ENCODE measurements at places on chromosomes 5 and 9.

GRCh38 chr5:123545506-123545905 lies 33.5 kb downstream of the CSNK1G3 start:
- H3K4me1 ChIP-seq = peaks cover 28% of the 10 kb centered on the region
- DNase-seq = peak; percentile 8
- H3K36me3 ChIP-seq = no peaks in the 10 kb centered on the region
- H3K27me3 ChIP-seq = peaks cover 2% of the 10 kb centered on the region
- H3K4me3 ChIP-seq = no peak overlapping the region

GRCh38 chr5:114238771-114239313 lies 123.0 kb upstream of the KCNN2 start:
- peak overlapping the region; percentile 88 for H3K27ac ChIP-seq
- peaks cover 42% of the 10 kb centered on the region for H3K36me3 ChIP-seq
- H3K4me1 ChIP-seq = peaks cover 81% of the 10 kb centered on the region
- H3K27me3 ChIP-seq = no peaks in the 10 kb centered on the region
- peak overlapping the region; percentile 82 for H3K4me3 ChIP-seq

DNA sequence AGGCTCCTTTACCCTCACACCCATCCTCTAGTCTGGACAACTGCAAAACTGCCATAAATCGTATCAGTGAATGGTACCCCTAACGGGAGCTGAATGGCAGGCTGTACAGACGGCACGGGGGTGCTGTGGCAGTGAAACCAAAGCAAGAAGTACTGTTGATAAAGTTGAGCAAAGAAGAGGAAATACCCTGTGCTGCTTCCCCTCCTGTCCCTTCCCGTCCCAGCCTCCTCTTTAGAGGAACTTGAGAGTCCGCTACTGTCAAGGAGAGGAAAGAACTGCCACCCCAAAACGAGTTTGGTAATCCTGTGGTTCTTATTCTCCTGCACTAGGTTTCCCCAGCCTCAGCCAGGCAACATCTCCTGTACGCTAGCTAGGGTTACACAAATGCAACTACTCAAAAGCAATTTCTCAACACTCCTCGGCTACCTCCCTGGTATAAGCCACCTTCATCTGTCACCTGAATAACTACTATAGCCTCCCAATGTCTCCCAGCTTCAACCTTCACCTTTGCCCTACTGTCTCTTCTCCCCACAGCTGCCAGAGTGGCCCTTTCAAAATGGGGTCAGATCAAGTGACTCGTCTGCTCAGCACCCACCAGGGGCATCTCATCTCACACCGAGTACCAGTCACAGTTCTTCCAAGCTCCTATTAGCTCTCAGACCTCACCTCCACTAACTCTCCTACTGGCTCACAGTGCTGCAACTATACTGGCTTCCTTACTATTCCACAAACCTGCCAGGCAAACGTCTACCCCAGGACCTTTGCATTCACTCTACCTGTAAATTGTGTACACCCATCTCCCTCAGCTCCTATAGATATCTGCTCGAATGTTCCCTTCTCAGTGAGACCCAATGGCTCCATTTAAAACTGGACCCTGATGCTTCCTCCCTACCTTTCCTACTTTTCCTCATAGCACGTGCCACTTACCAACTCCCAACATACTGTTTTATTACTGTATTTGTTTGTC lies 4.1 kb downstream of the GLRX start:
- DNase-seq = no peak
- no peaks in the 10 kb centered on the region for H3K27me3 ChIP-seq
- peaks cover 43% of the 10 kb centered on the region for H3K36me3 ChIP-seq
- H3K27ac ChIP-seq = peak overlapping the region; percentile 80
- H3K4me1 ChIP-seq = peaks cover 61% of the 10 kb centered on the region
- H3K4me3 ChIP-seq = peak overlapping the region; percentile 96

DNA sequence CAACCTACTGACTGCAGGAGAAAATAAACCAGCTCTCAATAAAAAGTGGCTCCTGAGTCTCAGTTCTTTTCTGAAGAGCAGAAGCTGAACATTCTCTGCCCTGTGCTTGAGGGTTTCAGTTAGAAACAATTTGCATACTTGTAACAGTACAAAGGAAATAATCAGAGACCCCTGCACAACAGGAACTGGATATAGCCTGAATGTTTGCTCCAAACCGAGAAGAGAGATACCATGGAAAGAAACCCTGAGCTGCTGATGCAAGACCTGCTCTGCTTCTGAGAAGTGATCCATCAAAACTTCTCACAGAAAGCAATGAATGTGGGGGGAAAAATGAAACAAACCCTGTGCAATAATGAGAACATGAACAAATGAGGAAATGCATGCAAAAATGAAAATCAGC lies 592.9 kb downstream of the SEMA5A start:
- DNase-seq = no peak
- H3K27me3 ChIP-seq = 0 out of 2 replicates have a peak, but pooled peaks cover 2% of the 10 kb centered on the region
- peaks cover 19% of the 10 kb centered on the region for H3K4me1 ChIP-seq
- H3K36me3 ChIP-seq = no peaks in the 10 kb centered on the region
- no peak overlapping the region for H3K27ac ChIP-seq

All from HFFc6 (cell line).